ENCODE measurements at places on chromosomes 2 and 18. TPM values are rescaled to one million over a fixed set of nuclear protein-coding genes. Genes with fewer than 3 reads are reported as not detected.

DNA sequence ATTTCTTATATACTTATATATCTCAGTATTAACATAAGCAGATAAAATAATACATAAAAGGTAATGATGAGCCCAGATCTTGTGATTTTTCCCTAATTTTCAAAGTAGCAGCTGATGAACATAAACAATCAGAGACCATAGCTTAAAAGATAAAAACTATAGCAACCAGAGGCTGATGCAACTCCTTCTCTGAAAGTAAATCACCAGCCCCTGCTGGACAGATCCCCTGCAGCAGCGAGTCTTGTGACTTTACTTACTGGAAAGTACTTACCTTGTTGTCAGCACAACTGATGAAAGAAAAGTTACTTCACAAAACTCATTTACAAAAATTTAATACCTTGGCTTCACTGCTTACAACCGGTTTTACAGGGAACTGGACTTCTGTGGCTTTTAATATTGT is 67.3 kb downstream of the GORASP2 start:
- DNase-seq, result no peak

DNA sequence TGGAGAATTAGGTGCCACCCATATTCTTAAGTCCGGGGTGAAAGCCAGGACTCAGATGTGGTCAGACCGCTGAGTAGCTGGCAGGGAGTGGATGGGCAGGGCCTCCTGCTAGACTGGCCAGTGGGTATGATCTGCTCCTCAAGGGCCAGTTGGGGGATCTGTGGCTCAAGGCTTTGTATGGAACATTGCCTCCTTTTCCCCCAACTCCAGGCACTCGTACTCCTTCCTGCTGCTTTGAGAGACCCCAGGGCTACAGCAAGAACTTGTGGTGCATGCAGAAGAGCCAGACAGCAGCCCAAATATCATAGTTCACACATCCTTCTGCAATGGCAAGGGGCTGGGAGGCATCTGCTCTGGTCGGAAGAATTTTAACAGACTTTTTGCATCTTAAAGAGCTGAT is 61.7 kb downstream of the PDCL3 start:
- no peak for DNase-seq

GRCh38 chr2:174312581-174313234 is 22.0 kb upstream of the SP9 start:
- no peak for DNase-seq

GRCh38 chr2:236888794-236889780 is 196.6 kb upstream of the COPS8 start:
- DNase-seq, result no peak

DNA sequence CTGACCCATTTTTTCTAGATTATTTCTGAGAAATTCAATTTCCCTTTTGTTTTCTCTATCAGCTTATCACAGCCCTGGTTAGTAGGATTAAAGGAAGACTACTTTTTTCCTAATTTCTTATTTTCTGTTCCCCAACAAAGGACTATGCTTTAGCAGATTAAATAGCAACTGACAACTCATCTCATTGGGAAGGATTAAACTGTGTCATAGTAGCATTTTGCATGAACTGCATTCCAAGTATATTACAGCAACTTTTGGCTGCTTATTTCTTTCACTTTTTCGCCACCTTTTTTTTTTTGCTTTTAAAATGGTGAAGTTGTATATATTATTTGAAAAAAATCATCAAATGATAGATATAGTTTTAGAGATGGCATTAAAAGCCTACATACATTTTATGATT is 570.3 kb downstream of the FBXO15 start:
- DNase-seq, result no peak

Gene UXS1
- total RNA-seq, result 59.3 TPM

Gene TRPM8
- total RNA-seq, result not detected

DNA sequence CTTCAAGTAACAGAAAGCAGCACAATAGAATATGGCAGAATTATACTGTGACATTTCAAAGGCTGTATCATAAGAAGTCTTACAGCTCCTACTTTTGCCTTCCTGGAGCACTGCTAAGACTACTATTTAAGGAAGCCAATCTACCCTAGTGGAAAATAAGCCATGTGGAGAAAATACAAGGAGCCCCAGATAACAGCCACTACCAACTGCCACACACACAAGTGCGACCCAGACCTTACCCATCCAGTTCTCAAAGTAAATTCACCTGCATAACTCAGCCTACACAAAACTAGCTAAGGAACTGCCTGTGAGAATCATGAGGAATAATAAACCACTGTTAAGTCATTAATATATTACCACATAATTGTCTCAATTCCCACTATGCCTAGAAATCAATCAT is 66.4 kb downstream of the USP34 start:
- DNase-seq, result no peak

- DNase-seq, result peak; percentile 23
Observed at GRCh38 chr2:229852565-229852964, 69.2 kb downstream of the TRIP12 start.

- no peak for DNase-seq
Observed at GRCh38 chr2:99216096-99216495, 35.1 kb downstream of the MRPL30 start.

Gene SCN2A
- not detected for total RNA-seq

GRCh38 chr2:40430776-40431599 is 20.9 kb downstream of the SLC8A1 start:
- no peak for DNase-seq

DNA sequence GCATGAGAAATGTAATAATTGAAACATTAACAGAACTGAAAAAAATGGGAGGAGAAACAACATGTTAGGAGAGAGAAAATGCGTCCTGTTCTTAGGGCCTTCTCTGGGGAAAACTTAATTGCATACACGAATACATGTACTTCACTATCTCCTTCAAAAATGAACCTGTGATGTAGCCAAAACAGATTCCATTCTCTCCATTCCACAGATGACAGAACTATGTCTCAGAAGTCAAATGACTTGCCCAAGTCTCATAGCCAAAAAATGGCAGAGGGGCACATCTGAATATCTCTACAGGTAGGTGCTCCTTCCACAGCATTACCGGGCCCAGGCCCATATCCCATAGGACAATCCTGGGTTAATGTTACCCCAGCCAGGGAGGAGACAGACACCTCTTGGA is 3.9 kb upstream of the DCTN1 start:
- DNase-seq, result no peak

Gene RHOB
- 26.6 TPM for total RNA-seq

GRCh38 chr18:48997985-48998831 is 47.4 kb upstream of the SMAD7 start:
- no peak for DNase-seq

GRCh38 chr18:49608366-49609255 is 46.8 kb downstream of the LIPG start:
- no peak for DNase-seq

GRCh38 chr18:11821643-11822237 is 29.5 kb upstream of the CHMP1B start:
- DNase-seq, result no peak

Gene ANO7
- 0.14 TPM for total RNA-seq

- DNase-seq, result no peak
Observed at GRCh38 chr18:49247781-49248180, 212.7 kb downstream of the DYM start.

DNA sequence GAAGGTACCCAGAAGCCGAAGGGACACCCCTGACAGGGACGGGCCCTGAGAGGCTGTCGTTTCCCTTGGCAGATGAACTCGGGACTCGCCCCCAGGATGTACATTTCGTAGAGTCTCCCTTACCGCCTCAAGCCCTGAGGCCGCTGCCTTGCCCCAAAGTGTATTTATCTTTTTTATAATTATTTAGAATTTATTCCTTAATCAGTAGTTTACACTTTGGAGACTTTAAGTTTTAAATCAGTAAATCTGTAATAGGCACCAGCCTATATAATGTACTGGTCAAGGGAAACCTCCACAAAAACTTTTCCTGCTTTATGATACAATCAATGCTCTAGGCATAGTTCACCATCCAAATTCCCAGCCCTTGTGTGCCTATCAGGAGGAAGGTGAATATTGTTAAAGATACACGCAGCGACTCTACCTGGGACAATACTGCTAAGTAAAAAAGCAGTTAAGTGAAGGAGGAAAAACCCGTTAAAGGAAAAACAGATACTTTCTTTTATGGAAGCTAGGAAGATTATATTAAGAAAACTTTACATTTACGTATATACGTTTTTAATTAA is 848 bp downstream of the VRK2 start:
- DNase-seq, result no peak

- no peak for DNase-seq
Observed at GRCh38 chr2:117058366-117058765, 756.1 kb upstream of the DDX18 start.

- DNase-seq, result no peak
Observed at GRCh38 chr2:149023091-149023490, 15.4 kb upstream of the LYPD6B start.

GRCh38 chr2:207352978-207353671 is 176.6 kb upstream of the CREB1 start:
- no peak for DNase-seq

Gene NPPC
- total RNA-seq, result 0.34 TPM

DNA sequence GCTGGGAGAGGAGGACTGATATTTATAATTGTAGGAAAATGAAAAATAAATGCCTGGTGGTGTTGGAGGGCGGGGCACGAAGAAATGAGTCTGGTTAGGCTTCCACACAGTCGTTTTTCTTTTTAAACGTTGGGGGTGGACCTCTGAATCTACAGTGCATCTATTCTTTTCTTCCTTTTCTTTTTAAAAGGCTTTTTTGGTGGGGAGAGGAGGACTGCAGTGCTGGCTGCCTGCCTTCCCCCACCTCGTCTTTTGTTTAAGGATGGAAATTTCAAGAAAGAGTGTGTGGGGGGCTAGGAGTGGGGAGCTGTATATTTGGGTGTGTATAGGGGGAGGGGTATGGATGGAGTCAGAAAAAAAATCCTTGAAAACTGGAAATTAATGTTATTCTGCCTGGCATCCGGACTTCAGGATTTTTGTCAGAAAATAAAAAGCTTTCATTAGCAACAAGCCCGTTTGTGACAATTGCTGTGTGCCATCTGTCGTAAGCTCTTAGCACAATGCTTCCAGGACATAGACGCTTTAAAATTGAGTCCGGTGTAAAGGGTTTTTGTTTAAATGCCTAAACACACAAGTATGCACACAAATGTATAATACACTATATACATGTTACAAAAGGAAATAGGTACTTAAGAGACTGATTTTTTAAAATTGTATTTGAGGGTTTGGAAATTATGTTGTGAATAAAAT is 1.1 kb downstream of the MAP2 start:
- DNase-seq, result no peak

GRCh38 chr2:28360718-28361293 is 31.9 kb upstream of the FOSL2 start:
- DNase-seq, result no peak

Gene GULP1
- not detected for total RNA-seq

Gene TEX44
- total RNA-seq, result not detected

Gene MAL
- total RNA-seq, result 101 TPM

Gene GAL3ST2
- 1.5 TPM for total RNA-seq

DNA sequence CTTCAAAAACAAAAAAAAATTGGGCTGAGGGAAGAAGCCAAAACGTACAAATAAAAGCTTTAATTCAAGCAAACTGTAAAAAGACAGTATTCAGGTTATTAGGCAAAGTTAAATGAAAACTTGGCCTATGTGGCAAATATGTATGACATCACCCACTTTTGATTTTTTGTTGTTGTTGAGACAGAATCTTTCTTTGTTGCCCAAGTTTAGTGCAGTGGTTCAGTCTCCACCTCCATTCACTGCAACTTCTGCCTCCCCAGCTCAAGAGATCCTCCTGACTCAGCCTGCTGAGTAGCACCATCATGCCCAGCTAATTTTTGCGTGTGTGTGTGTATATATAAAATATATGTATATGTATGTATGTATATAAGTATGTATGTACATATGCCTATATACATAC is 440.4 kb upstream of the NRXN1 start:
- no peak for DNase-seq

Gene RNF152
- total RNA-seq, result 0.60 TPM

- no peak for DNase-seq
Observed at GRCh38 chr2:239142806-239143205, 258.0 kb downstream of the HDAC4 start.

- no peak for DNase-seq
Observed at GRCh38 chr18:3663870-3664512, 214.0 kb downstream of the TGIF1 start.
